Left kidney (tissue), 8 donors: ENCODE measurements at places on chromosomes 12 and 14. TPM values are rescaled to one million over a fixed set of nuclear protein-coding genes. Genes with fewer than 3 reads are reported as not detected.

REM2 gene
- polyA plus RNA-seq: 1.9 TPM

CLEC4A gene
- polyA plus RNA-seq: 3.5 TPM

CRY1 gene
- 32.9 TPM for polyA plus RNA-seq

RD3L gene
- not detected for polyA plus RNA-seq

CCDC38 gene
- polyA plus RNA-seq: 1.1 TPM

GTF2H3 gene
- polyA plus RNA-seq: 48.3 TPM

TXNRD1 gene
- polyA plus RNA-seq: 65.8 TPM

KCNJ8 gene
- polyA plus RNA-seq: 19.0 TPM

PARPBP gene
- 18.3 TPM for polyA plus RNA-seq

- DNase-seq: no peak
These were observed 76.9 kb downstream of the LIN52 start for GRCh38 chr14:74161526-74162158.

GRCh38 chr14:94180655-94181271, 6.6 kb downstream of the PPP4R4 start:
- DNase-seq: no peak

- DNase-seq: peak; percentile 13
These were observed 434.1 kb downstream of the NOVA1 start for GRCh38 chr14:26163761-26164160.

DNA sequence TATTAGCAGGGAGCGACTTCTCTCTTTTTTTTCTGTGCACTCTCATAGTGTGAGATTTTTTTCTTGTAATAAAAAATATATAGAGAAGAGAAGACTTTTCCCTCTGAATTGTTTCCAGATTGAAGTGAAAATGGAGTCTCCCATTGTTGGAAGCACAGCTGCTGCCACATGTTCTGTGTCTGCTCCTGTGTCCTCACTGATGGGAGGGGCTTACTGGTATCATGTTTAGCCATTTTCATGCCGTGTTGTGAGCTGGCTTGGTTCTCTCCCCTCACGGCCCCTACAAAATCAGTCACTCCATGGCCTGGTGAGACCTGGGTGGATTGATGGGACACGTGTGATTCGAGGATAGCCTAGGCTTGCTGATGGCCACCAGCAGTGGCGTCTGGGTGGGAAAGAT, 379.7 kb upstream of the DDHD1 start:
- DNase-seq: no peak

DNA sequence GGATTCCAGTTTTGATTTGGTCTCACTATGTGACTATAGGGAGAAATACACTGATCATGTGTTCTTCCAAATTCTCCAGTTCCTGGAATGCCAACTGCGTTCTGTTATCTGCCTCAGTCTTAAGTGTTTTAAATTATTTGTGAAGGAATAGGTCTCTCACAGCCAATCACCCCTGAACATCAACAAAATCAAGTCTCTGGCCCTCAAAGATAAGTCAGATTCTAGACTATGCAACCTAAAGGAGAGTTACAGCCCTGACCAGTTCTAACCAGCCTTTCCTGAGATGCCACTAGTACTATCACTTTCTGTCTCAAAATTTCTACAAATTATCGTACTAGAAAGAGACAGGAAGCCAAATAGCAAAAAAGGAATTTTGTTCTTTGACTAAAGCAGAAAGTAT, 22.3 kb downstream of the ZFC3H1 start:
- no peak for DNase-seq

GRCh38 chr12:97758194-97758501, 295.5 kb downstream of the RMST start:
- no peak for DNase-seq

DNA sequence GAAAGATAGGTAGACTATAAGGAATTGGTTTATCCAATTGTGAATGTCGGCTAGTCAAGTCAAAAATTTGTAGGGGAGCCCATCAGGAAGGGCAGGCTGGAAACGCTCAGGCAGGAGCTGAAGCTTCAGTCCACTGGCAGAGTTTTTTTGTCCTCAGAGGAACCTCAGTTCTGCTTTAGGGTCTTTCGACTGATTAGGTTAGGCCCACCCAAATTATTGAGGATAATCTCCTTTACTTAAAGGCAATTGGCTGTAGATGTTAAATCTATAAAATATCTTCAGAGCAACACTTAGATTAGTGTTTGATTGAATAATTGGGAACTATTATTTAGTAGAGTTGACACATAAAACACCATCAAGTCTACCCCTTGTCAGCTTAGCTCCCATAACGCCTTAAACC, 105.5 kb upstream of the ARHGAP5 start:
- DNase-seq: no peak

DNA sequence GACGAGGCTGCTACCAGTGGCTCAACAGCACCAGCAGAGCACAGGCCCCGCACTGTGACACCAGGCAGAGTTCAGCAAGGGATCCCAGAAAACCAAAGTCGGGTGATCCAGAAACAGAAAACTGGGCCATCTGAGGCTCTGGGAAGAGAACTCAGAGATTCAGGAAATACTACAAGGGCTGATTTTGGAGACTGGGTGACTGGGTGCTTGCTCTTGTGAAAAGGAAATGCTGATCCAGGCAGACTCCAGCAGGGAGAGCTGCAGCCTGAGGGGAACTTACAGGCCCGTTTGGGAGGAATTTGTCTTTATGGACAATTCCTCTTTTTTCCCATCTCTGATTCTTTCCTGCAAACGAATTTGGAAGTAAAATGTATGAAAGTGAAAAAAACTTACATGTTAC, 28.2 kb downstream of the FOXN3 start:
- DNase-seq: no peak

DNA sequence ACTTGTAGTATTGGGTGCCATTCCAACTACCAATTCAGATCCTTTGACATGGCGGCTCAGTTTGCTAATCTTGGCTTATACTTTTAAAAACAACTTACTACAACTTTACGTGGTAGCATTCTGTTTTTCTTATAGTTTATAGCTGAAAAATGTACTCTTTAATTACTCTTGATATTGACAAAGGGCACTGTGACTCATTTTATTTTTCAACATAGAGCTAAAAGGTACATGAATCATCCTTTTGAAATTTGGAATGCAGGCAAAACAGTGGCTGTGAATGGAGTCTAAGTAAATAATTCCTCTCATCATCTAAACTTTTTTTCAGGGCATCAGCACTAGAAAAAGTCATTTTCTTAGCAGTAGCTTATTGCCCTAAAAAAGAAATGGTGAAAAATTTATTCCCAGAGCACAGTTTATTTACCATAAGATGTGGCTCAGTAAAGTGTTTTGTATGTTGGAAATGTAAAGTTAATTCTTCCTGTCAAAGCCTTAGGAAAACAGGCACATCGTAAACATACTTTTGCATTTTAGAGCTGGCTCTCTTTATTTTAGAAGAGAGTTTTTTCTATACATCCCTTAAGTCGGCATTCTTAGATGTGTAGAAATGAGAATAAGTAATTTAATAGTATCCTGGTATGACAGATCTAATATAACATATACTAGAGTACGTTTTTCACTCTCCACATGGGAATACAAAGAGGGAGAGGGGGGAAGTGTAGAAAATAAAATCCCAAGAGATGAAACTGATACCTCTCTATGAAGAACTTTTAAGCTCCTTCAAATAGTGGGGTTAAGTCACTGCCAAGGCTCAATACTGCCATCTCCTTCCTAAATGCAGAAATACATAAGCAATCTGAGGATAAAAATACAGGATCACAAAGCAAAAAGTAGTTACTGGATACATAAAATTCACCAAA, 55.2 kb downstream of the SLC25A21 start:
- no peak for DNase-seq

DNA sequence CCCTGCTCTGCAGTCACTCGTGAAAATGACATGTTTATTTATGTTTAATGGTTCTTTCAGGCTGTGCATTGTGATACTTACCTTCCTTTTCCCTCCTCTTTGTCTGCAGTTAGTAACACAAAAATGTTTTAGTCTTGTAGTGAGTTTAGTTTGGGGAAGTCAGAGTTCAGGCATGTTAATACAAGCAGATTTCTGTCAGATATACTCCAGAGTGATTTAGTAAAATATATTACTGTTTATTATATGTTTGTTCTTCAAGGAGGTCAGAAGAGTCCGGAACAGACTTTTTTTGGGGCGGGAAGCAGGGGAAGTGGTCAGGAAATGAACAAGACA, 28.7 kb downstream of the MSRB3 start:
- no peak for DNase-seq

DNA sequence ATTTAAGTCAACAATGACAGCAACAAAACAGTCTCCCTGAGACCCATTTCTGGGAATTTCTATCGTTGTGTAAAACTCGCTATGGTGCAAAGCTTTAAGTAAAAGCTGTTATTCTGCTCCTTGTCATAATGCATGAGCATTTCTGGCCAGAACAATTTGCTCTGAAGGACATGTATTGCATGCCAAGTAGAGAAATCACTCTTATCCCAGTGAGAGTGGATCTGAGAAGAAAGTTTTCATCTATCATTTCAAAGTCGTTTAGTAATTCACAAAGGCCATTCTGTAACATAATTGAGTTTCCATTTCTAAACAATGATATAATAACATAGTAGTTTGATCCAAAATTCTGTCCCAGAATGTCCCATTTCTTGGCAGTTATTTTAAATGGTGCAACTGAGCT, 86.6 kb downstream of the TBC1D30 start:
- no peak for DNase-seq

DNA sequence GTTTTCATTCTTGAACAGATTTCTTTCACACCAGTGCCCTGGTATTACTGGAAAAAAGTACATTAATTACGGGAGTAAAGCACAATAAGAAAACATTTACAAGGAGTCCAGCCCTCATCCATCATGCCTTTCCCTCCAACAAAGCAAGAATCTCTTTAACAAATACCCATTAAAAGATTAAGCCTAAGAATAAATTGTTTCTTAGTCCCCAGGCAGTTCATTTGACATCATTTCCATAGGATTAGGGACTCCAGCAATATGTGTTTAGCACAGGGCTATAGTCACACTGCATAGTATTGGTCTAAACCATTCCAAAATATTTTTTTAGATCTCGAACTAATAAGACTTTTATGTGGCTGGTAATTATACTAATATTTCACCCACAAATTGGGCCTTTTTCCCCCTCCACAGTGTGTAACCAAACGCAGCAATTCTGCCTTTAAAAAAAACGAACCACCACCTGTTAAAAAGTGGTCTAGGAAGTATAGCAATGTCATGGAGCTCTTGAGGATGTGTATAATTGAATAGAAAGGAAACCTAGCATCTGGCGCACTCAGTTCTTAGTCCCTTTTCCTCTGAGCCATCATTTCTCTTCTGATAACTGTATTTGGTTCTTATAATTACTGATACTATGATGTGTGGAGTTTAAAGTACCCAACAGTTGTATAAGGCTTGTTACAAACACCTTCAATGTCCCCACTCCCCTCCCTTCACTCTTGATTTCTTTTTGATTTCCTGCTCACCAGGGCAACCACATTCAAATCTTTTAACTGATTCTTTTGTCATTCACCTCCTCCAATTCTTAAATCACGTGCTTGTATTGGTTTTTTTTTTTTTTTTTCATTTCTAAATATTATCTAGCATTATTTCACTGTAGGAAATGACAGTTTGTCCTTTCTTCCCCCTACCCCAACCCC, 138.7 kb downstream of the ETV6 start:
- DNase-seq: no peak

- no peak for DNase-seq
These were observed 8.1 kb downstream of the CIT start for GRCh38 chr12:119868992-119869391.

DNA sequence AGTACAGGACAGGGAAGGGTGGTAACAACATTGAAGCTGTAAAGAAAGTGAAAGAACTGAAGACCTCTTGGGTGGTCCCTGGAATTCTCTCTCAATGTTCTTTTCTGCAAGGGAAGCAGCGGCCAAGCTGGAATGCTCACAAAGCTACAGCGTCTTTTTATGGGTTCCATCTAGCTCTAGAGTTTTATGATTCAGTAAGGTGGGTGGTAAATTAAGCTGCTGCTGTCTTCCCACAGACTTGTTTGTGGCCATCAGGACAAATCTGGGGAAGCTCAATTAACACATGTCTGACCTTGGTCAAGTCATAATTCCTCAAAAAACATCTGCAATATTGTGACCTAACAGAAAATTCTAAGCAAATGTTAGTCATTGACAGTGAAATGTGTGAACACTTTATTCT, 139.1 kb downstream of the MED13L start:
- DNase-seq: peak; percentile 39
